ENCODE measurements at places on chromosomes 11 and 22.

GRCh38 chr22:22877523-22878210, 9.9 kb upstream of the IGLL5 start:
- DNase-seq, result peak; percentile 81

- no peak for DNase-seq
Measured at GRCh38 chr11:96481204-96481603, 91.4 kb downstream of the JRKL start.

GRCh38 chr11:133951327-133952198, 5.2 kb downstream of the IGSF9B start:
- peak; percentile 72 for DNase-seq

DNA sequence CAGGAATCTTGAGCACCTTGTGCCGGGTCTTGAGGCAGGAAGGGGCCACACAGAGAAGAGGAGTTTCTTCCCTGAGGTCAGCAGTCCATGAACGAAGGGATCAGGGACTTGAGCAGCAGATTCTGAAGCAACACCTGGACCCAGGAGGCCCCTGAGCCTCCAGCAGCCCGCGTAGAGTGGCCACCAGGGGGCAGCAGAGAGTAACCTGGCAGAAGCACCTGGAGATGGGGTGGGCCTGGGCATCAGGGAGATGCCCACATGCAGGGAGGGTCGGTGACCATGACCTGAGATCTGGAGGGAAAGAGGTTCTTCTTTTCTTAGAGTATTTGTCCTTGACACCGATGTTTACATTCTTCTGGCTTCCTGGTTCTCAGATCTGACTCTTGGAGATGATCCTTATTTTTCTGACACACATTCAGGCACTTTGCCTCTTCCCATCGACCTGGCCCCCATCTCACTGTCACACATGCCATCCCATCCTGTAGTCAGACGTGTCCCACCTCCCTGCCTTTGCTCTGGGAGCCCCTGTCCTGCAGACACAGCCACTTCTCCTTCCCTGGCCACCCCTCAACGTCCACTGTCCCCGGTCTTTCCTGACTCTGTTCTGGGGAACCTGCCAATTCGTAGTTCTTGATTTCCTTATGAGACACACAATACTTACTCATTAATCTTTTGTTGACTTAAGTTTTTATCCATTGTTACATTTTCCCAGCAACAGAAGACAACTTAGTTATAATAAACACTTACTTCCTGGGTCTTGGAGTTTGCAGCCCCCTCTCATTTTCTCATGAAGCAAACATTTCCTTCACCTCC, 66.5 kb downstream of the GGTLC2 start:
- peak; percentile 37 for DNase-seq

DNA sequence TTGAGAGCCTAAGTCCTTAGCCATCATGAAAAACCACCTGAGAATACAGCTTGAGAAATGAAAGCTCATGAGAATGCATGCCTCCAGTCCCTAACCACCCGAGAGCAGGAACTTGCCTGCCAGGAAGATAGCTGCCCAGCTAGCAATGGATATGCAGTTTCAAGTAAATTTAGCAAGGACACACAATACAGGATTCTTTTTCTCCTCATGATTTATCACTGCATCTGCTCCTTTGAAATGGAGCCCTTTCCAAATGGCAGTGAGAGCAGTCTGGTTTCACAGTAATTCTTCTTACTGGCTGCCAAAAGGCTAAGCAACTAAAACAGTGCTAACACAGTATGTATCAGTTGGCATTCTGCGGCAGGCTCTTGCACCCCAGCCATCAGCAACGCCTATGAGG, 109.9 kb downstream of the MICAL3 start:
- no peak for DNase-seq
